ENCODE measurements at places on chromosomes 2 and 18. TPM values are rescaled to one million over a fixed set of nuclear protein-coding genes. Genes with fewer than 3 reads are reported as not detected.

Gene MYOM1
- 724 TPM for total RNA-seq

- peak; percentile 58 for DNase-seq
Measured at GRCh38 chr2:54666131-54666633, 57.3 kb upstream of the EML6 start.

Gene HOXD10
- total RNA-seq: not detected

- DNase-seq: no peak
Measured at GRCh38 chr18:65093346-65093745, 657.5 kb upstream of the CDH7 start.

DNA sequence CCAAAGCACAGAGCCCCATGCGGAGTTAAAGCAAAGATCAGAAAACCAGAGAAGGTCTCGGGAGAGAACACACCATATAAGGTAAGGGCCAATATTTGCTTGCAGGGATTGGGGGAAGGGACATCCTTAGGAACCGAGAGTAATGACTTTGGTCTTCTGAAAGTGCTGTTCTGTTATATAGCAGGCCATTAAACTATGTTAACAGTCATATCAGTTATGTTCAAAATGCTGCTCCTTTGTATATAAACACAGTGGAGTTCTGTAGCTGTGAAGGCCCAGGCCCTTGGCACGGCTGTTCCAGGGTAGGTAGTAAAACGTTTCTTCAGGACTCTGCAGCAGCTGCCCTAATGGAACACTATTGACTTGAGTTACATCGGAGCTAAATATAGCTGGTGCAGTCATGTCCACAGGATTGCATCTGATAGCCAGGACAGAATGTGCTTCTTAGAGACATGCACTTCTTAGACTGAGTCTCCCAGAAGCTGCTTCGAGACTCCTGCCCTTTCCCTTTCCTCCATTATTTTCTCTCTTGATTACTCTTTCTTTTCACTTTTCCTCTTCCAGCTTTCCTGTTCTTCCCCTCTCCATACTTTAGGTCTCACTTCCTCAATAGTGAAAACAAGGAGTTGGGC, 122.4 kb downstream of the SETBP1 start:
- no peak for DNase-seq

Gene CCNYL1
- total RNA-seq: 8.3 TPM

GRCh38 chr2:118832791-118833715, 14.4 kb downstream of the EN1 start:
- DNase-seq: no peak

Gene L3MBTL4
- 0.89 TPM for total RNA-seq

Gene SLC4A3
- 456 TPM for total RNA-seq

GRCh38 chr2:104289651-104290565, 564.0 kb upstream of the POU3F3 start:
- DNase-seq: no peak

GRCh38 chr2:631741-632140, 45.5 kb downstream of the TMEM18 start:
- no peak for DNase-seq

Gene FER1L5
- not detected for total RNA-seq

DNA sequence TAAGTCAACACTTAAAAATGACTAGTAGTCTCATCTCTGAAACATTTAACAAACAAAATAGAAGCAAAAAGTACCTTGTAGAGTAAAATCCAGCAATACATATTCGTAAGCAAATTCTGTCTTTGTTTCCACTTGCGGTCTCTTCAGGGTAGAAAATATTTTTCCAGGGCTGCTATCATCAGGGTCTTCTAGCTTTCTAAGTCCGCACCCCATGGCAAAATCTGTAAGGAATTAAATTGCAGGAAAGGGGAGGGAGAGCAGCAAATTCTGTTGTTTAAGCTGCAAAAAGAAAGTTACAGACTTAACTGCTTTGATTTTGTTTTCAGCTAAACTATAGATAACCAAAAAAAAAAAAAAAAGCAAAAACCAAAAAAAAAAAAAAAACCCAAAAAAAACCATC, at the start of gene RFTN2:
RFTN2 (minus strand) TSS at position 342 of the 400 bp plus-strand sequence; CDS start at position 213, 129 bp downstream.
- DNase-seq: no peak

GRCh38 chr2:19942199-19942598, 40.4 kb upstream of the TTC32 start:
- no peak for DNase-seq

DNA sequence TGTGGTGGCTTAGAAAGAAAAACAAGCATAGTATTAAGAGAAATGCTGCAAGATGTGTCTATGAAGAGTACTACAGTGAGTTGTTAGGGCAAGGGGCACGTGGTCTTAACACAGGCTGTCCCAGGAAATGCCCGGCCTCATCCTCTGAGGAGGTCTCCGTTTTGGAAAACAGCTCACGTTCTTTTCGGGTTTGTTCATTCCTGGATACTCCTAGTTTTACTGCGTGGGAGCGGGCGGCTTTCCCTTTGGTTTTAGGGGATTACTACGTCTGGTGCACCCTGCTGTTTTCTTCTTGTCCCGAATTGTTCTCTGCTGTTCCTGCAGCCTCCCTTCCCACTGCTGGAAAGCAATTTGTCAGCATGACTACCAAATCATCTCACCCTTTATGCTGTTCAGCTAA, 55.5 kb upstream of the RAB6D start:
- no peak for DNase-seq

- DNase-seq: no peak
Measured at GRCh38 chr2:172244419-172245130, 141.9 kb upstream of the DLX2 start.

DNA sequence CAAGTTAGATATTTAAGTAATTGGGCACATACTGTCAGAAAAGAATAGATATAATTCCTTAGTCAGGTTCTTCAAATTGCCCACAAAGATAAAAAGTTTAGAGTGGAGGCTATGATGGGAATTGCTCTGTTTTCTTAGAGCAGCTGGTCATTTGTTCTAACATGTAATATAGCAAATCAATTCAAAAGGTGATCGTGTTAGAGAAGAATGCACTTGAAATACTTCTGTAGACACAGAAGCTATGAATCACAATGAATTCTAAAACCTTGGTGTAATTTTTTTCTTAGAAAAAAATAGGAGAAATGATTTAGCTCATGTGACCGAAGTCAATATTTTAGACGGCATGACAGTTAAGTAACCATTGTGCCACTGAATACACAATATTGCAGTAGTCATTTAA, 918.1 kb upstream of the LRATD1 start:
- no peak for DNase-seq

- peak; percentile 76 for DNase-seq
Measured at GRCh38 chr2:42967959-42968674, 175.7 kb upstream of the HAAO start.
